ENCODE measurements at places on chromosomes 1 and 21. TPM values are rescaled to one million over a fixed set of nuclear protein-coding genes. Genes with fewer than 3 reads are reported as not detected.

UBE2J2 gene
- 29.6 TPM for total RNA-seq

PHGDH gene
- 50.6 TPM for total RNA-seq

VAMP4 gene
- 5.5 TPM for total RNA-seq

RNU1-4 gene
- total RNA-seq = 2,384 TPM

RAB42 gene
- 8.7 TPM for total RNA-seq

SLC9C2 gene
- not detected for total RNA-seq

All from muscle of leg (tissue), 16 donors.